ENCODE measurements at places on chromosomes 3 and 15. TPM values are rescaled to one million over a fixed set of nuclear protein-coding genes. Genes with fewer than 3 reads are reported as not detected.
A peak's percentile ranks its signal among the peaks of the same experiment; 100 is the strongest.

POLR2M gene
- polyA plus RNA-seq, result 47.1 TPM

TRPM1 gene
- polyA plus RNA-seq, result not detected

LNP1 gene
- polyA plus RNA-seq, result 7.9 TPM

NLGN1 gene
- 2.1 TPM for polyA plus RNA-seq

IFT80 gene
- 16.8 TPM for polyA plus RNA-seq

GP5 gene
- polyA plus RNA-seq, result 0.25 TPM

GPR176 gene
- 3.0 TPM for polyA plus RNA-seq

AVEN gene
- polyA plus RNA-seq, result 20.9 TPM

SCAANT1 gene
- not detected for polyA plus RNA-seq

DNA sequence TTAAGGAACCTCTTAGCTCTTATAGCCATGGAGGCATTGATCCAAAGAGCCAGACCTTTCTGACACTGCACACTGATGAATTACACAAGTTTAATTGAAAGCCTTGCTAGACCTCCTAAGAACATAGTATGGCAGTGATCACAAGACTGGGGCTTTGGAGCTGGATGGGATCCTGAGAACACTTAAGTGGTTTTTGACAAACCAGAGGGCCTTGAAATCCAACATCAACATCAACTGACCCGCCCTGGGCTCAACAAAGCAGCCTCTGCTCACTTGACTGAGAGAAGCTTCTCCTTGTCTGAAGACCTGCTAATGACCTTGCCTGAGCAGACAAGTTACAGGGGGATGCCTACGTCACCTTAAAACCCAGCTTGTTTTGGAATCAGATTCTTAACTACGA is 257.6 kb downstream of the KLF13 start:
- no peak for DNase-seq

DNA sequence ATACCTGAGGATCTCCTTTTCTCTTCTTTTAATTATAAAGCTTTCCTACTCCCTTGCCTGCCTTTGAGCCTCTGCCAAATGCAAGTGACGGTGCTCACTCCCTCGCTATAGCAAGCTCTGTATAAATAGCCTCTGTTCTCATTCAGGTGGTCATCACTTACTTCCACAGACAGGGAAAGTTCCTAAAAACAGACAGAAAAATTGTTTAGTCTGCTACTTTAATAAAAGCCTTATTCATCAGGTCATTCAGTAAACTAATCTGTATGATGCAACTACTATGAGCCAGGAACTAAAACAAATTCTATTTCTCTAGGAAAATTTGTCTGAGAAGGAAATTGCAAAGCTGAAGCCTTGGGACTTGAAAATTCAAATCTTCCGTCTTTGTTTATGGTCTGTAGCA is 10.2 kb upstream of the DLG1 start:
- DNase-seq, result no peak

DNA sequence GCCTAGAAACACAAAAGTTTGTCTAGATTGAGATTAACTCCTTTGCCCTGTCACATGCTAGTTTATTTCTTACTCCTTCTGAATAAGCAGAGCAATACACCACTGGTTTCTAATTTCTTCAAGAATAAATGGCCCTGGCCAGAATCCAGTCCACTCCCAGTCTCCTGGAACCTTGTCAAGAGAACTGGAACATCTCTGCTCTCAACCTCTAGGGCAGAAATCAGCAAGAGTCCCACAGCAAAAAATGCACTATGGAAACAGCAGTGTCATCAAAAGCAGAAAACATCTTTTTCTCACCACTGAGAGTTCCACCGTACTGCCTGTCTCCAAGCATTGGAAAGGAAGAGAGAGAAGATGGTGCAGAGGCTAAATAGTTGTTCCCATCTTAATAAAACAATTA is 35.9 kb upstream of the PPP2R3A start:
- peak; percentile 64 for DNase-seq

- no peak for DNase-seq
Observed at GRCh38 chr3:16398648-16399047, 114.9 kb downstream of the RFTN1 start.

GRCh38 chr3:167355446-167355845 is 24.7 kb downstream of the ZBBX start:
- DNase-seq, result no peak

DNA sequence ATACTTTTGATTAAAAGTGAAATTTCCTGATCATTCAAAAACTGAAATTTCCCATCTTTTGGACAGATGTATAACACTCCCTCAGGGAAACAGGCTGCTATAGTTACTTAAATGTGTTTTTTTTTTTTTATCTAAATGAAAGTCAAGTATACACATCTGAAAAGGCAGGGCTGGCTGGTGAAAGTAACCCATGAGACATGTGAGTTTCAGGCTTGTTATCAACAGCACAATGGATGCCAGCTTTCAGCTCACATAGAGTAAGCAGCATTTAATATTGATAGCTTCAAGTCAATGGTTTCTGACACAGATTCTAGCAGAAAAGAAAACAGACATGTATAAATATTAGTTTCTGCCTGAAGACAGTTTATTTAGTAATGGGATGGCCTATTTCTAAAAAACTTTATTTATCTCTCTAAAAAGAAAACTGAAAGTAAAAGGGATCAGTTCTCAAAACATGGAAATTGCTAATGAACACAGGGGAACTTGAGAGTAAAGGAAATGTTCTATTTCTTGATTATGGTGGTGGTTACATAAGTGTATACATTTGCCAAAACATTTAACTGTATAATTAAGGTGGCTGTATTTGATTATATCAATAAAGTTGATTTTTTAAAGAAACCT is 89.7 kb upstream of the CMC1 start:
- no peak for DNase-seq

DNA sequence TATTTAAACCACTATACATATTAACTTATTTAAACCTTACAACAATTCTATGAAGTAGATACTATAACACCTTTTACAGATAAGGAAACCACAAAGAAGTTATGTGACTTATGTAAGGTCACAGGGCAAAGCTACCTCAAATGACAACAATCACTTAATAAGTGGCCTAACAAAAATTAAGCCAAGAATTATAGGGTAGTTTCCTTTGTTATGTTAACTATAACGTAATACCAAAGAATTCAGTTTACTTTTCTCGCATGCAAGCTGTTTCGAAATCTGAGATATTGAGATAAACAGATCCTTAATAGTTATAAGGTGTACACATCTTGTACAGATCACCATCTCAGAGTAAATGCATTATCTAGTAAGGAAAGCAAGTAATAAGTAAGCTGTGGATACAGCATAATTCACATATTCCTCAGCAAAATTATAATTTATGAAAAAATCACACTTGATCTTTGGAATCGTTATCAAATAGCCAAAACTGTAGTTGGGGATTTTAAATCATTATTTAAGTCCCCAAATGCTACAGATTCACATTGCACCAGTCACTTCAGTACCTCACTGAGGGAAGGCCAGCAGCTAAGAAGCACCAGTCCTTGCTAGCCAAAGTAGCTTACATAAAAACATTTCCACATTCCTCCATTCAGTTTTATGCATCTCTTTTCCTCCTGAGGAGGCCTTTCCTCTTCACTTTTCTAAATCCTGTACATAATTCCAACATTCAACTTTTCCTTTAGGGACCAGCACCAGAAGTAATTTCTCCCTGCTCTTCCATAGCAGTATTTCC is 226.8 kb downstream of the TBC1D5 start:
- no peak for DNase-seq

- DNase-seq, result peak; percentile 51
Observed at GRCh38 chr3:140341203-140341602, 336.7 kb upstream of the TRIM42 start.

DNA sequence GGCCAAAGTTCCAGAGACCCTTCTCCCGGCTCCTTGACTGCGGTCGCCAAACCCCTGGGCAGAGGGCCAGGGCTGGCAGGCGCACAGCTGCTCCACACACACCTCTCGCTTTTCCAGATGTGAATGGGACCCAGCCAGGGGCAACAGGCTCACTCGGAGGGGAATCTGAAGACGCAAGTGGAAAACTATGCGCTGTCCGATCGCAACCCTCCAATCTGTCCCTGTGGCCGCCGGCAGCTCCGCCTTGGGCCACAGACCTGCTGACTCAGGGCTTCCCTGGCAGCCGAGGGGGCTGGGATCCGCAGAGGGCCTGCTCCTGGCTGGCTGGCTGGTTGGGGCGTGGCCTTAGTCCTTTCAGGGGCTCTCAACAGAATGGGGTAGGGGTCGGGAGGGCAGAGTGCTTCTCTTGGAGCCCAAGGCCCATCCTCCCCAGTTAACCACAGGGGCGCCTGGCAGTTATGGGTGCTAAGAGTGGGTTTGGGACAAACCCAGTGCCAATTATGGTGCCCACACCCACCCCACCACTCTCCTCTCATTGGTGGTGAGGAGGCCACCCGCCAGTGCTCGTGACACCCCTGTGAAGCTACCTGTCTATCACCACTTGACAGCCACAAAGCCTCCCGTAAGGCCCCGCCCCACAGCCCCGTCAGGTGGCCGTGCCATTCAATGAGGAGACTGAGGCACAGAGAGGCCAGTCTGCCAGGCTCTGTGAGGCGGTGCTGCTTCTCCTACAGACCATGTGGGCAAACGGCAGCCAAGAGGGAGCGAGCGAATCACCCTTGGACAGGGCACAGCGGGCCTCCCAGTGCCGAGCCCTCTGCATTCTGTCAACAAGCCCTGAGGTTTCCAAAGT is 53.8 kb downstream of the IQSEC1 start:
- peak; percentile 76 for DNase-seq

DNA sequence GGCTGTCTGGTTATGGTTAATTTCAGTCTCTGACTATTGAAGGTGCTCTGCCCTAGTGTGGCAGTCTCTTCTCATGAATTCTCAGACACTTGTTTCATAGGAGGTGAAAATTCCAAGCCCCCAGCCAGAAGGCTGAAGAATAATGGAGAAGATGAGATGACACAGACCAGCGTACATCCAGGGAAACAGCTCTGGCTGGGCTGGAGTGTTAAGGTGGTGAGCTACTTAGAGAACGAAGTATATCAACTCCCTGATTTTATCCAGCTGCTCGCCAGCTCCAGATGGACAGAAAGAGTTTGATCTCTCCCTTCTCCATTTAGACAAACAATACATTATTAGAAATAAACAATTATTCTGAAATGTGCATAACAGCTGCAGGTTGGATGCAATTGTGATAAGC is 494.5 kb upstream of the RGMA start:
- no peak for DNase-seq

- no peak for DNase-seq
Observed at GRCh38 chr15:69014454-69014853, at the start of gene NOX5. Gene NOX5 (plus strand): TSS chr15:69014695. CDS start chr15:69014736, 41 bp downstream.

DNA sequence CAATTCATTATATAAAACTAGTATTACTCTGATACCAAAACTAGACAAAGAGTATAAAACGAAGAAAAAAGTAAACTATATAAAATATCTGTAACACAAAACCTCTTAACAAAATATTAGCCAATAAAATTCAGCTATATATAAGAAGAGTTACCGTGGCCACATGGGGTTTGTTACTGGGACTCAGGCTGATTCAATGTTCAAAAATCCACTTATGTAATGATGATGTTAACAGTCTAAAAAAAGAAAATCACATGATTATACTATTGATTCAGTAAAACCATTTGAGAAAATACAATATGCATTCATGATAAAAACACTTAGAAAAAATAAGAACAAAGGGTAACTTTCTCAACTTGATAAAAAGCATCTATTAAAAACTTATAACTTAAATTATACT is 18.3 kb downstream of the P2RY1 start:
- DNase-seq, result no peak

- DNase-seq, result no peak
Observed at GRCh38 chr3:175088766-175089380, 229.7 kb downstream of the NAALADL2 start.

DNA sequence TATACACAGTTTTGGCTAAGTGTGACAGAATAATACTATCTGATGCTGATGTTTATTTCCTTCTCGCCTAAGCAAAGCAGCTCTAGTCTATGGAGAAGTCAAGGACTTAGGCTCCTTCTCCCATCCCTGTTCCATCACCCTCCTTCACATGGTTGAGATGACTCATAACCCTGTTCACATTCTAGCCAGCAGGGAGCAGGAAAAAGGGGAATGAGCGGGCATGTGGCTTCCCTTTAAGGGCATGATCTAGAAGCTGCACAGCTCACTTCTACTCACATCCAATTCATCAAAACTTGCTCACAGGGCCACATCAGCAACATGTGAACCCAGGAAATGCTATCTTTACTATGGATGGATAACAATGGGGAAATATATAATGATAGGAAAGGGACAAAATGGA is 40.9 kb downstream of the CBLB start:
- peak; percentile 74 for DNase-seq
